ENCODE measurements at places on chromosomes 11 and 22. TPM values are rescaled to one million over a fixed set of nuclear protein-coding genes. Genes with fewer than 3 reads are reported as not detected.
A peak's percentile ranks its signal among the peaks of the same experiment; 100 is the strongest.

GRCh38 chr11:131579932-131580387, 209.5 kb downstream of the NTM start:
- H3K36me3 ChIP-seq = no peaks in the 10 kb centered on the region
- no peaks in the 10 kb centered on the region for H3K27me3 ChIP-seq
- no peak for DNase-seq

Gene TSPO
- 66.9 TPM for total RNA-seq

GRCh38 chr11:23288003-23288783, 427.9 kb upstream of the CCDC179 start:
- H3K27me3 ChIP-seq = no peaks in the 10 kb centered on the region
- H3K36me3 ChIP-seq = no peaks in the 10 kb centered on the region
- no peak overlapping the region for H3K27ac ChIP-seq
- H3K4me3 ChIP-seq = no peak overlapping the region
- H3K4me1 ChIP-seq = no peaks in the 10 kb centered on the region
- no peak for DNase-seq

DNA sequence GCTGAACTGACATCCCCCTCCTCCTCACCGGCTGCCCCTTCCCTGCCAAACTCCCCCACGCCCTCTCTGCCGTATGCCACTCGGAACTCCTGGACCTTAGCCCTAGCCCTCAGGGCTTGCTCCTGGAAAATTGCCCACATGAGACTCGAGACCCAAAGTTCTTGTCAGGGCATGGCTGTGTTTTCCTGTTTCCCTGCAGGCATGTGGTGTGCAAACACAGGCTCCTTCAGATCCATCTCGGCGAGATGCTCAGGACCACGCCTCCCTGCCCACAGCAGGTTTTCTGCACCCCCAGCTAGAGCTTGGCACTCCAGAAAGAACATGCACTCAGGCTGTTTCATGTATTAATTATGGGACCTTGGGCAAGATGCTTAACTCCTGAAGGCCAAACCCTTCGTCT, 1480.4 kb downstream of the BRD1 start:
- no peaks in the 10 kb centered on the region for H3K27me3 ChIP-seq
- H3K4me3 ChIP-seq = no peak overlapping the region
- H3K27ac ChIP-seq = no peak overlapping the region
- H3K4me1 ChIP-seq = no peaks in the 10 kb centered on the region
- H3K36me3 ChIP-seq = no peaks in the 10 kb centered on the region

Gene LRRC4C
- total RNA-seq = not detected

Gene DAGLA
- 0.44 TPM for total RNA-seq

- no peaks in the 10 kb centered on the region for H3K27me3 ChIP-seq
- H3K27ac ChIP-seq = no peak overlapping the region
- no peaks in the 10 kb centered on the region for H3K4me1 ChIP-seq
- peak; percentile 4 for DNase-seq
Measured at GRCh38 chr11:114738954-114739353, 60.6 kb downstream of the NXPE2 start.

DNA sequence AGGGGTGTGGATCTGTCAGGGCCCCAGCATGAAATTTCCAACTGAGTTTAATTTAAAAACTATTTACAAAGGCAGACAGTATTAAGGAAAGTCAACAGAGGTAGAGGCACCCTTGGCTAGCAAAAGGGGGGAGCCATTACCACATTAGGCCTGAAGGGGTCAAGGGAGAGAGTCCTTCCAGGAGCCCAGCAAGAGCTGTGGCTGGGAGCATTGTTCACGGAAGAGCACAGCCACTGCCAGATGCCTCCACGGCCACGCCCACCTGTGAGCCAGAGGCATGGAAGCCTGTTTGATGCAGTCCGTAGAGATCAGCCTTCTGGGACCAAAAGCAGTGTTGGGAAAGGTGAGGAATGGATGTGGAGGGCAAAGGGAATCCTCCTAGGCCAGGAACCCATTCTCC, 102.6 kb downstream of the GALNT18 start:
- no peaks in the 10 kb centered on the region for H3K4me1 ChIP-seq
- no peak overlapping the region for H3K27ac ChIP-seq
- no peak overlapping the region for H3K4me3 ChIP-seq
- DNase-seq = no peak
- H3K36me3 ChIP-seq = no peaks in the 10 kb centered on the region

GRCh38 chr11:3037040-3037944, 19.9 kb downstream of the CARS1 start:
- H3K36me3 ChIP-seq = peaks cover 55% of the 10 kb centered on the region
- H3K27ac ChIP-seq = no peak overlapping the region
- H3K27me3 ChIP-seq = no peaks in the 10 kb centered on the region
- peaks cover 14% of the 10 kb centered on the region for H3K4me1 ChIP-seq
- peak; percentile 32 for DNase-seq

DNA sequence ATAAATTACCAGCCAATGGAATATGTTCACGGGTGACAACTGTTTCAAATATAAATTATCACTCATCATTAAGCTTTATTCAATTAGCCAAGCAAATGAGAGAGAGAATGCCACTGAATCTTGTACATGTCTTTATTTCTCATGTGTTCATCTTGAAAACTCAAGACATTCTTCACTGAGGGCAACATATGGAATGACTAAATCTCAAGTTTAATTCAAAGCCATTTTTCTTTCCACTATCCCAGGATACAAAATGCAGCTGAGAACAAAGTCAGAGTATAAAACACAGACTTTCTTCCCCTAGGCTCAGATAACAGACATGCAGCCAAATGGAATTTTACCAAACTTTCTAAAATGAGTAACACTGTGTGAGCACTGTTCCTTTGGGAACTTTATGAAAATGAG, 12.1 kb upstream of the BBOX1 start:
- H3K27ac ChIP-seq = no peak overlapping the region
- no peaks in the 10 kb centered on the region for H3K36me3 ChIP-seq
- H3K4me3 ChIP-seq = no peak overlapping the region
- no peaks in the 10 kb centered on the region for H3K27me3 ChIP-seq

Gene OR4A16
- total RNA-seq = not detected

Gene CNTF
- 2.6 TPM for total RNA-seq

- no peaks in the 10 kb centered on the region for H3K36me3 ChIP-seq
- H3K4me3 ChIP-seq = no peak overlapping the region
- H3K4me1 ChIP-seq = no peaks in the 10 kb centered on the region
- no peak overlapping the region for H3K27ac ChIP-seq
- H3K27me3 ChIP-seq = no peaks in the 10 kb centered on the region
Measured at GRCh38 chr11:32529994-32530588, 53.5 kb upstream of the EIF3M start.

GRCh38 chr11:57901756-57902155, 121.9 kb upstream of the OR9Q1 start:
- no peaks in the 10 kb centered on the region for H3K27me3 ChIP-seq
- no peak overlapping the region for H3K27ac ChIP-seq
- no peaks in the 10 kb centered on the region for H3K4me1 ChIP-seq
- H3K36me3 ChIP-seq = no peaks in the 10 kb centered on the region
- no peak for DNase-seq

- peak overlapping the region; percentile 71 for H3K4me3 ChIP-seq
- DNase-seq = peak; percentile 58
- H3K27me3 ChIP-seq = no peaks in the 10 kb centered on the region
- H3K36me3 ChIP-seq = no peaks in the 10 kb centered on the region
- peaks cover 11% of the 10 kb centered on the region for H3K4me1 ChIP-seq
Measured at GRCh38 chr22:41447435-41448188, 1.0 kb upstream of the TOB2 start.

DNA sequence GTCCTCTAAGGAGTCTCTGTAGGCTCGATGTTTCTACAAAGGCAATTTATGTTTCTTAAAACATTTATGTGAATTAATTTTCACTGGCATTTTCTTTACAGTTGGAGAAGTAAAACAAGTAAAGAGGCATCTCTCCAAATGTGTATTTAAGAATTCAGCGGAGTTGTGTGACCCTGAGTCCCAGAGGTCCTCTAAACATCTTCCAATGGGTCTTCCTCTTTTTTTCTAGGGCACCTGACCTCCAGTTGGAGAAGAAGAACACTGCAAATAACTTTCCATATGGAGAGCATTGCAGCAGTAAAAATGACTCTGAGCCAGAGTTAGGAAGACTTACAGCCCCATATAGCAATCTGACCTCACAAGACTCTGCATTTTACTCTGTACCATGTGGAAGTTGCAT, 480.5 kb upstream of the RAG2 start:
- no peaks in the 10 kb centered on the region for H3K27me3 ChIP-seq
- DNase-seq = no peak
- no peak overlapping the region for H3K4me3 ChIP-seq

Gene SLC43A1
- 18.1 TPM for total RNA-seq

- H3K27ac ChIP-seq = no peak overlapping the region
- DNase-seq = no peak
- no peaks in the 10 kb centered on the region for H3K4me1 ChIP-seq
- no peak overlapping the region for H3K4me3 ChIP-seq
- H3K27me3 ChIP-seq = no peaks in the 10 kb centered on the region
Measured at GRCh38 chr11:120391292-120391691, 55.1 kb downstream of the ARHGEF12 start.

Gene HYLS1
- total RNA-seq = 8.1 TPM

- DNase-seq = no peak
- no peaks in the 10 kb centered on the region for H3K36me3 ChIP-seq
- no peak overlapping the region for H3K4me3 ChIP-seq
- H3K4me1 ChIP-seq = peaks cover 72% of the 10 kb centered on the region
Measured at GRCh38 chr11:68837583-68838571, 3.8 kb downstream of the CPT1A start.

DNA sequence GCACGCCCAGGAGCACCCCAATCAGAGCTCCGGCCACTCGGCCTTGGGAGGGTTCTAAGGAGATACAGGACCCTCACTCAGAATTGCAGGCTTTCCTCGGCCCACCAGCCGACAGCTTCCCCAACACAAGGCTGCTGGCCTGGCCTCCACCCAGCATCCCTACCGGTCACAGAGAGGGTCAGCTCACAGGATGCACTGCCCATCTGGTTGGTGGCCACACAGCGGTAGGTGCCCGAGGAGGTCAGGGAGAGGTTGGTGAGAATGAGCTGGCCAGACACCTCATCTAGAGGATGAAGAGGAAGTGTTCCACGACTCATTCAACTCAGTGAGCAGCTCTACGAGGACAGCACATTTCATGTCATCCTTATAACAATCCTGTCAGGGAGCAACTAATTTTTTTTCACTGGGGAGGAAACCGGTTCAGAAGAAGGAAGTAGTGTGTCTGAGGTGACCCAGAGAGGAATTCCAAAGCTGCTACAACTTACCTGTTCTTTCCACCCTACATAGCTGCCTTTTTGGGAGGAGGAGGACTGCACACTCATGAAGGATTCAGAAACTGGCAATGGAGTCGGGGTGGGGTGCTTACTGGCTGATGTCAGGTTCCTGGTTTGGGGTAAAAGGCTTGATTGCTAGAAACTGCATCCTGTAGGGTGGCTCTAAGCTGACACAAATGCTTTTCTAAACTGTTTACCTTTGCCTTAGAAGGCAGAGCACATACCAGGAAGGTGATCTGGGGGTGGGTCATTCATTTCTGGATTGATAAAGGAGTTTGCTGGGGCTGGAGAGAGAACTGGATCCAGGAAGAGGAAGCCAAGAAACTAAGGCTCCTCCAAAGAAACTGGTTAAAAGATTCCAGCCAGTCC, 3.3 kb downstream of the VSIG2 start:
- no peak overlapping the region for H3K4me3 ChIP-seq
- H3K27me3 ChIP-seq = no peaks in the 10 kb centered on the region

Gene TRIOBP
- total RNA-seq = 26.1 TPM

DNA sequence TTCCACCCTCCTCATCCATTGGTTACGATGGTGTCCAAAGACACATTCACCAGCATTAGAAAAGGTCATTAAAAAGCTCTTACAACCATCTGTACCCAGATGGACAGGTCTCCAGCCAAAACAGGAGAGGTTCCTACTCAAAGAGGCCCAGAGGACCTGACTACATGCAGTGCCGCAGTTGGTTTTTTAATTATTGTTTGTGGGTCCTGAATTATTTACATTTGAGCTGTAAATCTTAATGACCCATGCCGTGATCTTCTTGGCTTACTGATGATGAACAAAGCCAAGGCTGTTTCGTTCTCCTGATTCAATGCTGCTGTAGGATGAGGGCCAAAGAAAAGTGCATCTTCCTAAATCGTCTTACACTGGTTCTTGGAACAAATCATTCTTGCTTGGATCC, 83.7 kb downstream of the CADM1 start:
- DNase-seq = no peak
- no peak overlapping the region for H3K4me3 ChIP-seq
- H3K27ac ChIP-seq = no peak overlapping the region
- no peaks in the 10 kb centered on the region for H3K4me1 ChIP-seq

Gene PDE3B
- 222 TPM for total RNA-seq

DNA sequence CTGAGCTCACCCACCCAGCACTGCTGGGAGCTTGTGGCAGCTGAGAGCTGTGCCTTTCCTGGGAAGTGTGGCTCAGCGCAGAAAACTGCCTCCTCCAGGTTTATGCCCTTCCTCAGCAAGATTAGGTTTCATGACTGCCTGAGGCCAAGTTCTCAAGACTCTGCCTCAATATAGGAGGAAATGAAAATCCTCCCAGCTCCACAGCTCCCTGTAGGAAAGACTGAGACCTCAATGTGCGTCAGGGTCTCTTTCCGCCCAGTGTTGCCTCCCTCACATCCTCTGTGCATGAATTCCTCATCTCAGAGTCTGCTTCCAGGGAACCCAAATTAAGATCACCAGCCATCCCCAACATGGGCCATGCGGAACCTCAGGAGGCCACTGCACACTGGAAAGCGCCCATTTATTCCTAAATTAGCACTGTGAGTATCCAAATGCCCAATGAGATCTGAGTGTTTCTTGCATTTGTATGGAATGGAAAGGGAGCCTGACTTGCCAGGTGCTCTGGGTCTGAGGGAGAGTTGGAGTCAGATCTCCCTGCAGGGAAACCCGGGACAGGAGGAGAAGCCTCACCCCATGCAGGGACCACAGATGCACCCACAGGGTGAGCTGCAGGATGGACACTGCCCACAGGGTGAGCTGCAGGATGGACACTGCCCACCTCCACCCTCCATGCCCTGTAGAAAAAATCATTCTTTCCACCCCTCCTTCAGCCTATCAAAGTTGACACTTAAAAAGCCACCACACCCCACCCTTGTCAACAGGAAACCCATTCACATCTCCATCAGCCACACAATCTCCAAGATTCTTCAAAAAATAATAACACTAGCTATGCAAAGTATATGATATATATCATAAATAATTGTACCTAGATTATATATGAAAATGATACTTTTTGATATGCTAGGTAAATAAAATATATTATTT, 97.4 kb upstream of the IGLL5 start:
- no peak for DNase-seq
- no peak overlapping the region for H3K4me3 ChIP-seq
- no peaks in the 10 kb centered on the region for H3K27me3 ChIP-seq

Gene OR52I2
- total RNA-seq = not detected

GRCh38 chr11:14384338-14384737, 25.4 kb upstream of the RRAS2 start:
- no peak overlapping the region for H3K4me3 ChIP-seq
- no peak for DNase-seq
- H3K4me1 ChIP-seq = no peaks in the 10 kb centered on the region
- no peak overlapping the region for H3K27ac ChIP-seq
- no peaks in the 10 kb centered on the region for H3K36me3 ChIP-seq

- H3K36me3 ChIP-seq = no peaks in the 10 kb centered on the region
- H3K27me3 ChIP-seq = no peaks in the 10 kb centered on the region
- DNase-seq = no peak
- no peak overlapping the region for H3K27ac ChIP-seq
Measured at GRCh38 chr11:86487671-86488070, 113.0 kb downstream of the CCDC81 start.

- no peak overlapping the region for H3K4me3 ChIP-seq
- DNase-seq = no peak
- no peaks in the 10 kb centered on the region for H3K27me3 ChIP-seq
Measured at GRCh38 chr11:45832811-45833441, 14.3 kb upstream of the CRY2 start.

Gene PIWIL4
- total RNA-seq = 1.3 TPM
